ENCODE measurements at places on chromosomes 4 and X.

DNA sequence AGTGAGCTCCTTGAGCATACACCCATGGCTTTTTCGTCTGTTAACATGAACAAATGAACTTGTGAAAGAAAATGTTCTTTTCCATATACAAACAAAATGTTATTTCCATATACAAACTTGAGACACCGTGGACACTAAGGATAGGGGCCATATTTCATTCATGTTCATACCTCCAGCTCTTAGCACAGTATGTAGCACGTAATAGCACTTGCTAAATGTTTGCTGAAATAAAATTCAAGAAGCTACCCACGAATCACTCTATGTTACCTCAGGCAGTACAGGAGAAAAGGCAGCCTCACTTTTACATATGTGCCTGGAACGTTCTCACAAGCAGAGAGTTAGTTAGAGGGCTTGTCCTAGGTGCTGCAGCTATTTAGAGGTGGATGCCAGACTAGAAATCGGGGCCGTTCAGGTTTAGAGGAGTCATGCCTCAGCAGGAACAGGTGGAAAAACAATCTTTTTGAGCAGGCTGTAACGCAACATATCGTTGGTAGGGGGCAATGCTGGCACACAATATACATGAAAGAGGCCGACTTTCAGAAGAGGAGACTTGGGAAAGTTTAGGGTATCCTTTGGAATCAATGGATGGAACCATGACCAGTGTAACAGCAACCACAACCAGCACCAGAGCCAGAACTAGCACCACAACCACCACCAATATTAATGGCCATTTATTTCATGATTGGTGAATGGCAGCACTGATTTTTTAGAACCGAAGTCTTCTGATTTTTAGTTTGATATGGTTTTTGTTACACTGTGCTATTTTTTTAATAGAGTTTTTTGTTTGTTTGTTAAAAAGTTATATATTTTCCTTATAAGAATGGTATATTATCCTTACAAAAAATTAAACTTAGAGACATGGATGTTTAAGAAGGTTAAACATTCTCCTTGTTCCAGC lies 14.8 kb upstream of the PAQR3 start:
- DNase-seq = peak; percentile 57

DNA sequence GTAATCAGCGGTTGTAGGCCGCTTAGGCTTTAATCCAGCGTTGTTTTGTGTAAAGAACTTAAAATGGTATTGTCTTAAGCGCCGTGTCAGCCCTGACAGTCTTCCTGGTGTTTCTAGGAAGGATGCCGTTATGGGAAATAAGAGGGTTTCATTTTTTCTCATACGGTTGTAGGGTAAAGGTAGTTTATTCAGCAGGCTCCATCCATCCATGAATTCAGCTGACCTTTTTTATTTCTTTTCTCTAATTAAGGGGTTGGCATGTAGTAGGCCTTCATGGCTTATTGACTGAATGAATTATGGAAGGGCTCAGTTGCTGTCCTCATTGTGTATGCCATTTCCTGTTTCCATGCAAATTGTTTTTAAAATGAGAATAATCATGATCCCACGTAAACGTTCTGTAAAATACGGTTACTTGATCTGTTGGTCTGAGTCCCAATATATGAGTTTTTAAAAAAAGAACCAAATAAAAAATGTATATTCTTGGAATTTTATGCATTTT lies 693 bp downstream of the OCIAD1 start:
- DNase-seq = peak; percentile 48

- no peak for DNase-seq
These were observed 93.6 kb downstream of the ATXN3L start for GRCh38 chrX:13226214-13226613.

- DNase-seq = peak; percentile 45
These were observed 134.5 kb upstream of the NKX1-1 start for GRCh38 chr4:1540601-1541375.

DNA sequence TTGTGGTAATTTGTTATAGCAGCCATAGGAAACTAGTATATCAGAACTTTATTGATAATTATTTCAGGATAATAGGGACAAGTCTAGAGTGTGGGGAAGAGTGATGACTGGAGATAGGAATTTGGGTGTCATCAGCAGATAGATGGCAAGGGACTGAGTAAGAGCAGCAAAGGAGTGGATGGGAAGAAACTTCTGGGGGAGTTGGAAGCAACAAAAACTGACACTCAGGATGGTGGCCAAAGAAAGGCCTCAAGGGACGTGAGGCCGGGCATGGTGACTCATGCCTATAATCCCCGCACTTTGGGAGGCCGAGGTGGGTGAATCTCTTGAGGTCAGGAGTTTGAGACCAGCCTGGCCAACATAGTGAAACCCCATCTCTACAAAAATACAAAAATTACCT lies 9.1 kb upstream of the SLC25A5 start:
- peak; percentile 50 for DNase-seq

DNA sequence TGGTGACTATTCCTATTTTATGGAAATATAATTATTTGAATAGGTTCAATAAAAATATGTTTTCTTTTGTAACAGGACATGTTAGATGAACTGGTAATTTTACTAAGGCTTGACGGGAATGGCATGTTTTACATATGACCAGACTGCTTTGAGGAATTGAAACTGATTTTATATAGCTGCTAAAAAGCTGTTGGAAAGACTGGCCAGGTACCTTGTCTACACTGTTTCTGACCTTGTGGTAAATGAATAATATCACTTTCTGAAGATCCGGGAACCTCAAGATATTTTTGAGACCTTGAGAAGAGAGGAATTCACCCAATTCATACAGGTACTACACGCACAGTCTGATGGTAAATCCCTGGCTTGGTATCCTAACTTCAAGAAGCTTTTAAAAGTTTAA lies 42.1 kb upstream of the USP46 start:
- no peak for DNase-seq

DNA sequence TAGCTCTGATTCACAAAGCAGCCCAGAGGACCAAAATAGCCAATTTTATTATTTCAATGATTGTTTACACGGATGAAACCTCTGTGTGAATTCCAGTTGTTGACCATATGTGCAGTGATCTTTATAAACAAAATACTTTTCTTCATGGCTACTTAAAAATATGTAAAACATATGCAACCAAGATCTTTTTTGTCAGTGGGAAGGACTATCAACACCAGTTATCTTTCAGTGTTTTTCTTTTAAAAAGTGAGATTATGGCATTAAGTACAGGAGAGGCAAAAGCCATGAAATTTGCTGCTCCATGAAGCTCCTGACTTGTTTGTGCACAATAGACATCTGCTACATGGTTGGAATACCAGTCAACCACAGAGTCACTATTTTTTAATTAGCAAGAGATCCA lies 184.4 kb downstream of the DKK2 start:
- no peak for DNase-seq

- DNase-seq = peak; percentile 29
These were observed 103.6 kb downstream of the UCHL1 start for GRCh38 chr4:41360214-41360920.

DNA sequence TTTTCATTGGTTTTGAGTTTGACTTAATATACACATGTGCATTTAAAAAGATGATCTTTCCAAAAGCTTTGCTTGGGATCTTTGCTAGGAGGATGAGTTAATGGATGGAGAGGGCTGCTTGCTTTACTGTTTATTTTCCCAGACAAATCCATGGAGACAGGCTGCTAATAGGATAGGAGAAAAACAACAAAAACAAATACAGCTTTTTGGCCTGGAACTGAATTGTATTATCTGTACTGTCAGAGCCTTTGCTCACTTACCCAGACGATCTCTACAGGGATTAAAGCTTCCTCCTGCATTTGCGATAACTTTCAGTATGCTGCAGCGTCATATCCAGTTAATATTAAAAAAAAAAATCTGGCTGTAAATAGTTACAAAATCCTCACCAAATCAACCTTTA lies 190.8 kb upstream of the NUDT6 start:
- DNase-seq = no peak

DNA sequence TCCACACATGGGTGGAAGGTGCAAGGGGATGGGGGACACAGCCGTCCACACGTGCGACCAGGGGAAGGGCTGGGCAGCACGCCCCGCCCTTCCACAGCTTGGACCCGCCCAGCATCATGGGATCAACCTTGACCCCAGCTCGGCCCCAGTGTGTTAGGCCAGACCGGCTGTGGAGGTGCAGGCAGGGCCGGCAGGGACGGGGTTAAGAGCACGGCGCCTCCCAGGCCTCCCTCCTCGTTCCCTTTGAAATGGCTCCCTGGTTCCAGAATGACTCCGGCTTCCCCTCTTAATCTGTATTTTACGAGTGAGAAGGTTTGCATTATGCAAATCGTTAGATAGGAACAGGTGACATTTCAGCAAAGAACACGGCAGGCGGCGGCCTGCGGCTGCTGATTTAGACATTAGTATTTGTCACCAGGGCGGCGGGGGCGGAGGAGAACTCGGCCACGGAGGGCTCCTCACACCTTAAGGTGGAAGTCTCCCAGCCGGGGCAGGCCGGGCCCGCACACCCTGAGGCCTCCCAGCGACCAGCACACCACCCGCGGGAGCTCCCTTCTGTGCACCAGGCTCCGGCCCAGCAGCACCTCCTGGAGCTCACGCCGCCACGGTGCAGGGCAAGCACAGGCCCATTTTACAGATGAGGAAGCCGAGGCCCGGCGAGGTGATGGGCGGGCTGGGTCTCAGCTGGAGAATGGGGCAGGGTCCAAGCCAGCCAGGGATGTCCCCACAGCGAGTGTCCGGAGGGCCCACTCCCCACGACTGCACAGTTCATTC lies 116.1 kb downstream of the FAM53A start:
- no peak for DNase-seq

GRCh38 chrX:150308532-150309157 lies 54.5 kb upstream of the MAMLD1 start:
- DNase-seq = no peak

DNA sequence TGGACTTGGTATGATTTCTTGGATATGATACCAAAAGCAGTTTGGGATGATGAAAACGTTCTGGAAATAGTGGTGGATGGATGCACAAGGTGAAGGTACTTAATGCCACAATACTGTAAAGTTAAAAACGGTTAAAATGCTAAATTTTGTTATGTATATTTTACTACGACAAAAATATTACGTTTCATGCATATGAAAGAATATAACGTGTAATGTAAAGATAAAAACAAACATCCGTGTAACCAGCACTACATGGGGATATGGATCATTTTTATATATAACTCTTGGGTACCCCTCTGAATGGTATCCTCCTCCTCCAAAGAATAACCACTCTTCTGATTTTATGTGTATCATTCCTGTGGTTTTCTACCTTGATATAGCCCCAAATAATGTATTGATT lies 862 bp upstream of the CENPU start:
- DNase-seq = no peak

GRCh38 chr4:186078981-186079638 lies 10.2 kb downstream of the TLR3 start:
- no peak for DNase-seq

GRCh38 chr4:121991968-121992367 lies 40.1 kb upstream of the TRPC3 start:
- DNase-seq = no peak

- no peak for DNase-seq
These were observed 12.1 kb upstream of the DRD5 start for GRCh38 chr4:9769321-9769720.

DNA sequence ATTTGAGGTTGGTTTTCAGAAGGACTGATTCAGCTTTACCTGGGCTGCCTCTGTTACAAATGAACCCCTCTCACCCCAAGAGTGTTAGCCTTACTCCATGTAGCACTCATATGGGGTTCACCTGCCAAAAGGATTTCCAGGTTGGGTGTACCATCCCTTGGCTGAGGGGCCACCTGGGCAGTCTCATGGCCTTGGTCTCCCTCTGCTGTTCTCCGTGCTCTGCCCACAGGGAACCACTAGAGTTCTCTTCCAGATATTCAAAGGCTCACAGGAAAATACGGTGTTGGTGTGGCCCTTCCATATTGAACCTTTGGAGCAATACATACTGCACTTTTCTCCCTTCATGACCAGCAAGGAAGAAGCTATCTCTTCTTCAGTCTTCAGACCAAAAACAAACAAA lies 18.0 kb upstream of the PRDM5 start:
- no peak for DNase-seq
